ENCODE measurements at places on chromosomes 7 and 10.

GRCh38 chr7:45092931-45093235, 4.1 kb upstream of the NACAD start:
- DNase-seq, result no peak

DNA sequence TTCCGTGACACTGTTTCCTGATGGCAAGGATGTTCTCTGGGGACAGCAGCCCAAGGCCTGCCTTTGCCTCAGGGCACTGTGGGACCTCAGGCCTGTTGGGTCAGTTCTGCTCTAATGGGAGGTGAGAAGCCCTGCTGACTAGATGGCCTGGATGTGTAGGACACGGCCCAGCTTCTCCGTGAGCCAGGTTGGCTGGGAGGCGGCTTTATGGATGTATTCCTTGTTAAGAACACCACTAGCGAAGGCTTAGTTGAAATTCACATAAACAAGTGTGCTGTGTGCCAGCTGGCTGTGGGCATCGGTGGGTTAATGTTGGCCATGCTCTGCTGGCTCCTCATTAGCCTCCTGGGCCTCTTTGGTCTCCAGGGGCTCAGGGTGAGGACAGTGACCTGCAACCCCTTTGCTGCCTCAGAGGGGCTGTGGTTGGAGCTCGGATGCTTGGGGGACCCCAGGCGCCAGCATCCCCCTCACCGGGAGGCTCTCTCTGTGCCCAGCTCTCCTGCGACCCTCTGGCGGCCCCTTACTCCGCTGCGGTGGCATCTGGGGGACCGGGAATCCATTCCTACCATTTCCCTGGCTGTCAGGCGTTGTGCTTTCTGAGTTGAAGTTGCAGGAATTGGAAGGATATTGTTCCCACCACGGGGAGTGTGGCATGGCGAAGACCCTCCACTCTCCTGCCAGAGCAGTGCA, 22.8 kb upstream of the DPYSL4 start:
- no peak for DNase-seq

- no peak for DNase-seq
Observed at GRCh38 chr7:111647881-111648280, 85.6 kb upstream of the IMMP2L start.

- DNase-seq, result no peak
Observed at GRCh38 chr10:95795602-95796001, 39.6 kb downstream of the ENTPD1 start.

DNA sequence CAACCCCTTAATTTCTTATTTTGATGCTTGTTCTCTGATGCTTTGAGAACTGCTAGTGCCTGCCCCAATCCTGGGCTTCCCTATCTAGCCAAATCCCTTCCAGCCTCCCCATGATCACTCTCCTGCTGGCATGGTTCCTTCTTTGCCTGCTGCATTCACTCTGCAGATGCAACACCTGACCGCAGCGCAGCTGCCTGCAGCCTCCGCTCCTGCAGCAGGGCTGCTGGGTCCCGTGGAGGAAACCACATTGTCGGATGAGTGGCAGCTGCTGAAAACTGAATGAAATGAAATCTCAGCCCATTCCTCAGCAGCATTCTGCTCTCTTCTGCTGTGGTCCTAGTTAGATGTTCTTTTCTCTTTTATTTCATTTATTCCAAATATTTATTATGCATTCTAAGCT, 320.3 kb downstream of the CCDC3 start:
- DNase-seq, result no peak

GRCh38 chr7:129376778-129377700, 57.2 kb upstream of the STRIP2 start:
- no peak for DNase-seq

GRCh38 chr10:102452672-102453340, 1.5 kb upstream of the C10orf95 start:
- no peak for DNase-seq

DNA sequence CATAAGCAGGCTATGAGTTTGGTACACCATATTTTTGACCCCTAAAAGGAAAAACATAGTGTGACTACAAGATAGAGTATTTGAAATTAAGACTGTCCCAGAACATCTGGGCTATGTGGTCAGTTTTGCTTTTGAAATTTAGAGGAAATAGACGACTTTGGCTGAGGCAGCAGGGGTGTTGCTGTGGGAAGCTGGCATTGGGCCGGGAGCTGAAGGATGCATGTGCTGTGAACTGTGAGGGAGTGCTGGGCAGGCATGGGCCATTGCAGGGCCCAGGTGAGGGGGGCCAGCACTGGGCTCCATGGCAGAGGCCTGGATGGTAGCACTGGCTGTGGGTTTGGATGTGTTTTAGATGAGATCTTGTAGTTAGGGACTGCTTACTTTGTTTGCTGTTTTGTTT, 168.3 kb downstream of the BMPER start:
- no peak for DNase-seq

- no peak for DNase-seq
Observed at GRCh38 chr7:129332254-129333035, 101.8 kb upstream of the STRIP2 start.

- no peak for DNase-seq
Observed at GRCh38 chr10:99654390-99655175, 4.7 kb upstream of the ENTPD7 start.

DNA sequence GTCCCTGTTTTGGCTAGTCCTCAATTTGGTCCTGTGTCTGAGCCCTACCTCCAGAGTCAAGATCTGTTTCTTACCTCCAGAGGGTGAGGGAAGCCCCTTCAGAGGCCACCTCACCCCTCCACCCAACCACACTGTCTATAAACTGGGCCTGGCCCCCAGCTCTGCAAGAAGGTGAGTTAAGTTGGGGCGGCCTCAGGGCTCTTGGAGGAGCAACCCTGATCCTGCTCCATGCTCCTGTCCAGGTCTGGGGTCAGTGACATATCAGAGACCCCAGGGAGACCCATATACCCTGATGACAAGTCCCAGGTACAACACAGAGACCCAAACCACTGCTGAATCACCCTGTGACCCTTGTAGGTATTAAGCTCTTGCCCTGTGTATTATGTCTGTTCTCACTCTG, 69.5 kb downstream of the MYL10 start:
- DNase-seq, result no peak
